ENCODE measurements at places on chromosomes 7 and 10.

- no peak for DNase-seq
Observed at GRCh38 chr7:15015545-15016314, 113.2 kb upstream of the DGKB start.

DNA sequence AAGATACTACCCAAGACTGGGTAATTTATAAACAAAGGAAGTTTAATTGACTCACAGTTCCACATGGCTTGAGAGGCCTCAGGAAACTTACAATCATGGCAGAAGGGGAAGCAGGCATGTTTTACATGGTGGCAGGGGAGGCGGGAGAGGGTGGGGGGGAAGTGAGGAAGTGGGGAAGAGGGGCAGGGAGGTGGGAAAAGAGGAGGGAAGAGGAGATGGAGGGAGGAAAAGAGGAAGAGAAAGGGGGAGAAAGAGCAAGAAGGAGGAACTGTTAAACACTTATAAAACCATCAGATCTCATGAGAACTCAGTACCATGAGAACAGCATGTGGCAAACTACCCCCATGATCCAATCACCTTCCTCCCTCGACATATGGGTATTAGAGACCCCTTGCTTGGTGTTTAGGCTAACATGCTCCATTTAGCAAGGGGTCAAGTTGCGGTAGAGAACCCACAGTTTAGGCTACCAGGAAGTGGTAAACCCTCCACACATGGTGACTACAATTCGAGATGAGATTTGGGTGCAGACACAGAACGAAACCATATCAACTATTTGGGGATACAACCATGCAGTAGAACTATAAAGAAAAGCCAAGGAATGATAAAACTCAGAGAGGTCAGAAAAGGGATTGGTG is 3.5 kb upstream of the LMBR1 start:
- no peak for DNase-seq

GRCh38 chr10:91742229-91742628 is 56.0 kb upstream of the TNKS2 start:
- DNase-seq, result no peak

- no peak for DNase-seq
Observed at GRCh38 chr7:135602304-135602703, 44.6 kb downstream of the NUP205 start.

GRCh38 chr10:3213758-3214515 is 41.4 kb upstream of the PITRM1 start:
- DNase-seq, result no peak

DNA sequence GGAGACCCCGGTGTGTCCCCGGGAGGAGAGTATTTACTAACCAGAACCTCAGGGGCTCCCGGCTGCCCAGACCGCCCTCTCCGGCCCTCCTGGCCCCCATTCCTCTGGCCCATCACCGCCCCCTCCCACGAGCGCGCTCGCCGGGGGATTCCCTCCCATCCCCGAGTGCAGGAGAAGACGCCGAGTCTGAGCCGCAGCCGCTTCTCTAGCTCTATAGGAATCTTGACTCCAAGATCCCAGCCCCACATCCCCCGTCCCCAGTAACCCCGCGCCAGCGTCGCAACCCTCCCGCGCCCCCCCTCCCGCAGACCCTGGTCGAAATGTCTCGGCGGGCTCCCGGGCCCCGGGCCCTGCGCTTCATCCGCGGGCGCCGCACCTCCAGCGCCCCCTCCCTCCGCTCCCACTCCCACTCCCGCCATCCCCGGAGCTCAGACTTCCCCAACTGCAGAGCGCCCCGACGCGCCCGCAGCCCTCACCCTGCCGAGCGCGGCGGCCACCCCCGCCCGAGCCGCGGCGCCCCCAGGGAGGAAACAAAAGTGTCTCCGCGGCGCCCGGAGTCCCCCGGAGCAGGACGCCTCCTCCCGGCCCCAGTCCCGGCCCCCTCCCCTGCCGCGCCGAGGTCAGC is 541 bp downstream of the ELMO1 start:
- DNase-seq, result no peak

GRCh38 chr7:108848486-108848885 is 278.8 kb downstream of the DNAJB9 start:
- no peak for DNase-seq

GRCh38 chr10:44388641-44389040 is 3.7 kb upstream of the CXCL12 start:
- DNase-seq, result no peak

- DNase-seq, result no peak
Observed at GRCh38 chr7:44072364-44073231, 7.2 kb upstream of the PGAM2 start.

GRCh38 chr10:68784476-68784875 is 42.9 kb upstream of the STOX1 start:
- no peak for DNase-seq

- DNase-seq, result no peak
Observed at GRCh38 chr10:1651270-1651966, 85.9 kb downstream of the ADARB2 start.

GRCh38 chr10:110822035-110822711 is 49.6 kb upstream of the PDCD4 start:
- no peak for DNase-seq

DNA sequence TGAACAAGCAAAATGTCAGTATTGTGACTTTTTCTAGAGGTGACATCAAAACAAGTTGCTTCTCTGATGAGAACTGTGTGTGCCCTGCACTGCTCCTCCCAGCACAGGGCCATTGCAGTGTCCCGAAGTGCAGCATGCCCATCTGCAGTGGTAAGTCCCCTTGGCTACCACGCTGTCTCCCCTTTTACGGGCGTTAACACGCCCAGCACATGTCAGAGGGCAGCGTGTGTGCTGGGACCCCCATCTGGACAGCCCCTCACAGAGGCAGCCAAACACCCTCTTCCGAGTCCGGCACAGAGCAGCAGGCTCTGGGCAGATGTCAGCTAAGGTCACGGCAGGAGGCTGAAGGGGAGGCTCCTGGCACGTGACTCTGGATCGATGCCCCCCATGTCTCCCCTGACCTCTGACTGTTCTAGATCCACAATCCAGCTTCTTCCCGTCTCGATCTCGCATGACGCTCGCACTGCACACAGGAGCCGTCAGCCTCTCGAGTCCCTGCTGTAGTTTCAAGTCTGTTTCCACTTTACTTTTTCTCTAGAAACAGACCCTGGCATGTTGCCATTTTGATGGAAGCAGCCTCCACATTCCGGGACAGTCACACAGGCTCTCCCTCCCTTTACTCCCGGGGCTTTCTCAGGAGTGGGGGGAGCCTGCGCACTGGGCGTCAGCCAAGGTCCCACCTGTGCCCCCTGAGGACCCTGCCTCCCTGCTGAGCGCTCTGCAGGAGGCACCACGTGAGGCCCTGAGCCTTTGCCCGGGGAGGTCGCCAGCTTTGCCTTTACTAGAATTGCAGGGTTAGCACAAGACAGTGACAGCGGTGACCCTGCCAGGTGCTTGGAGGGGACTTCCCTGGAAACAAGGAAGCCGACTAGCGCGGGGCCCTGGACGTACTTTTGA is 133.8 kb downstream of the TCERG1L start:
- DNase-seq, result no peak

- DNase-seq, result no peak
Observed at GRCh38 chr10:86706401-86706841, 38.1 kb downstream of the LDB3 start.

GRCh38 chr10:11823122-11823988 is at the start of gene PROSER2:
PROSER2 (plus strand) TSS chr10:11823356; CDS start chr10:11852078, 28,722 bp downstream.
- DNase-seq, result no peak

GRCh38 chr10:103752680-103753248 is 102.6 kb downstream of the SH3PXD2A start:
- DNase-seq, result no peak

DNA sequence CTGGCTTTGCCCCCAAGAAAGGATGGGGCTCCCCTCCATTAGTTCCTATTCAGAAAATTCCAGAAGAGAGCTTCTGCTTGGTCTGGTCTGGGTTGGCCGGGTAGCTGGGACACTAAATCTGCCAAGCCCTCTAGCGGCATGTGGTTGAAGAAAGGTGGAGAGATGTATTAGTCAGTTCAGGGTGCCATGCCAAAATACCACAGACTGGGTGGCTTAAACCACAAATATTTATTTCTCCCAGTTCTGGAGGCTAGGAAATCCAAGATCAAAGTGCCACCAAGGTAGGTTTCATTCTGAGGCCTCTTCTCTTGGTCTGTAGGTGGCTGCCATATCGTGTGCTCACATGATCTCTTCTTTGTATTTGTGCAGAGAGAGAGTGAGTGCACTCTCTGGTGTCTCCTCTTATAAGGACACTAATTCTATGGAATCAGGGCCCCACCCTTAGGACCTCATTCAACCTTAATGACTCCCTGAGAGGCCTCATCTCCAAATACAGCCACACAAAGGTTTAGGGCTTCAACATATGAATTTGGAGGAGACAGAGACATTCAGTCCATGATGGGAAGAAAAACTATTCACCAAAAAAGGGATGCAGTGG is 38.7 kb upstream of the MTPAP start:
- no peak for DNase-seq

GRCh38 chr10:34956756-34957155 is 133.4 kb downstream of the CUL2 start:
- DNase-seq, result no peak

GRCh38 chr7:90853205-90853604 is 257.1 kb downstream of the CDK14 start:
- DNase-seq, result no peak

GRCh38 chr7:157292770-157293412 is 43.9 kb upstream of the DNAJB6 start:
- DNase-seq, result no peak

DNA sequence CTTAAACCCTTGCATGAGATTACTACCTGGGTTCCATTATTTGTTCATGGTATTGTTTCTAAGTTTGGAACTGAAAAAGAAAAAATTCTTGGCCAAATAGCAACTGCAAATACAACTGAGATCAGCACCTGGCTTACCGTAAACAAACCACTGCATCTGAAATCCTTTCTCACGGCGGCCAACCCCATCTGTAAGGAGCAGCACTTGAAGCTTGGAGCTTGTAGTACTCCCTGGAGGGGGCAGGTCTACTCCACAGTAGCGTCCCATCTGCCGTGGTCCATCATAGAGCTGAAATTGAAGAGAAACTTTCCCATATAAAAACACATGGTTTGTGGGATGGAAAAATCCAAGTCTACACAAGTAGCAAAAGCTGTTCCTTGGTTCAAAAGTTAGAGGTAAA is 109.9 kb downstream of the CUBN start:
- no peak for DNase-seq

GRCh38 chr10:69406816-69407580 is 9.7 kb downstream of the TACR2 start:
- no peak for DNase-seq

DNA sequence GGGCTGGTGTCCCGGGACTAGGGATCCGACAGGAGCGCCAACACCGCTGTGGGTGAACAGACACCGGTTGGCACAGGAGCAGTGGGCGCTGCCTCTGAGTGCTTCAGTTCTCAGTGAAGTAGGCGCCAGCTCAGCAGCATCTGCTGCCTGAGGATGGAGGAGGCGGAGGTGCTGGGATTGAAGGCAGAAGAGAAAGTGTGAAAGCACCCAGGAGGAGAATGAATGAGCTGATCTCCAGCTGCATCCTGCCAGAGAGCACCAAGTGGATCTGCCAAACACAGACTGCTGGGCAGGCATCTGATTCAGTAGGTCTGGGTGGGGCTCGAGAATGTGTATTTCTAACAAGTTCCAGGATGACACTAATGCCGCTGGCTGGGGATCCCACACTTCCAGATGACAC is 74.5 kb downstream of the LANCL2 start:
- DNase-seq, result no peak

GRCh38 chr10:118585234-118585633 is 10.2 kb downstream of the PRLHR start:
- DNase-seq, result no peak

DNA sequence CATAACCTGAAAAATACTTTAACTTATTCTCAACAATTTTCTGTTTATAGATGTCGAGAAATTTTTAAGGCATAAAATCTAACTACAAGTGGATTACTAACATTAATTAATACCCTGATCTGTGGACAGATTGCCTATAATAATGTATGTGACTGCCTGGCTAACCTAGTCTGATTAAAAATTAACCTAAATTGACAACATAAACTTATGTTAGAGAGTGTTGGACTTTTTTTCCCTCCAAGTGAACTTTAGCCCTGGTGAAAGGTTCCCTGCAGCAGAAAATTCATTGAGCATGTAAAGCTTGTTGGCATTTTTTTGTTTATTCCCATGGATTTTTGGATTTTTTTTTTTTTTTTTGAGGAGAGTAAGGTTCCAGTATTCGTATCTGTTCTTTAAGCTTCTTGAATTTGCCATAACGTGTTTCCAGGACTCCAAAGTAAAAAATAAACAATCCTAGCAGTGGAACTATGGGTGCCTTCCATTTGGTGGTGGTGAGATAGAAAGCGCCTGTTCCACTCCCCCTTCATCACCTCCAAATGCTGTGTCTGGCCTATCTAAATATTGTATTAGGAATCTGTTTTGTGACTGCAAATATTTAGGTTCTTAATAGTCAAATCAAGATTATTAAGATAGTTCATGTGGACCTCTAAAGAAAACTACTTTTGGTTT is 36.1 kb downstream of the NET1 start:
- DNase-seq, result no peak

DNA sequence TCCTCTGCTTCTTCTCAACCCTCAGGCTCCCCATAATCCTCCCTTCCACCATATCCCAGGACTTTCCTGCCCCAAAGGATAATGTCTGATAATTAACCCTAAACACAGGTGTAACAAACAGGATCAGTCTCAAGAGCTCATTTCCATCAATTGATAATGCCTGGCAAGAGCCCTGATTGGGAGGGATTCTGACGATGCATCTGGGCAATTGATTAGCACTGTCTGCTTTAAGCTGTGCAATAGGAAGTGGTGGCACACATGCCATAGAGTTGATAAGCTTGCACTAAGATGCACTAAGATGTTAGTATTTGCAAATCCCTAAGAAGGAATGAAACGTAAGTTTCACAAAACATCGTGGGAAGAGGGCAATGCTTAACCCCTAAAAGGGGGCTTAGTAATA is 27.4 kb upstream of the EGR2 start:
- DNase-seq, result no peak

- DNase-seq, result no peak
Observed at GRCh38 chr7:55052081-55052480, 33.3 kb downstream of the EGFR start.

GRCh38 chr10:28236591-28236990 is 66.3 kb downstream of the MPP7 start:
- no peak for DNase-seq

DNA sequence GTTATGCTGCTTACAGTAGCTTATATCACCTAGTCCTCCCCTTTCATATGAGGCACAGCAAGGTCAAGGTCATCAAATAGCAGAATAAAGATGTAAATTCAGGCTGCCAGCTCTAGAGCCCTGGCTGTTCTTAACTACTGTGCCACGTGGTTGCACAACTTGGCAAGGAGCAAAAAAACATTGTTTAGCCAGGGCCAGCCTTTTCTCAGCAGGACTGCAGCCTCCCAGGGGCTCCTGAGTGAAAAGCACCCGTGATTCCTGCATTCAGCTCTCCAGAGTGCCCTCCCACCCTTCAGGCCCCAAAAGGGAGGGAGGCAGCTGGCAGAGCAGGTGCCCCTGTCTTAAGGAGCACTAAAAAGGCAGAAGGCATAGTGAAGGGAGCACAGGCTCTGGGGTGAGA is 31.8 kb upstream of the TM9SF3 start:
- no peak for DNase-seq

- DNase-seq, result no peak
Observed at GRCh38 chr10:33093362-33093761, 135.3 kb upstream of the ITGB1 start.

Measured in stimulated activated CD8-positive, alpha-beta memory T cell treated with anti-CD3 and anti-CD28 coated beads, Interleukin-12 subunit alpha, Interleukin-12 subunit beta, amount 100 ng/mL, for 4 hours (primary cell).